ENCODE measurements at places on chromosomes 1 and 21.

DNA sequence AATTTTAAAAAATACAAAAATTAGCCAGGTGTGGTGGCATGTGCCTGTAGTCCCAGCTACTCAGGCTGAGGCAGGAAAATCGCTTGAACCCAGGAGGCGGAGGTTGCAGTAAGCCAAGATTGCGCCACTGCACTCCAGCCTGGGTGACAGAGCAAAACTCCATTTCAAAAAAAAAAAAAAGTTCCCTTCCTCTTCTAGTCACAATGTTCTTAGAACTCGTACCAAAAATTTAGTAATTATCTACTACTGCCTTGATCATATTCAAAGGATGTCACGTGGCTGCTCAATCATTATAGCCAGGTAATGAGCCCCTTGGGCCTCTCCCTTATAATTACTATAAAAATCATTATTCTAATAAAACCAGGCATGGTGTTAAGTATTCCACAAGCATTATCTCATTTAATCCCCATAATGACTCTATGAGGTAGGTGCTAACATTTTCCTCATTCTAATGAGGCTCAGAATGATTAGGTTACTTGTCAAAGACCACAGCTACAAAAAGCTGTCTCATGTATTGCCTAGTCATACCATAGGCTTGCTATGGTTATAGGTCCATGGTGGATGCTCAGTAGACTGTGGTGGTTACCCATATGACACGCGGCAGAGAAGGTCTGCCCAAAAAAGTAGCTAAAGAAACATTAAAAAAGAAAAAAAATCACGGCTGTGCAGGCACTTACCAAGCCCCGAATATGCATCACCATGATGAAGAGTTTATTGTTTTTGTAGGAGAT lies 15.5 kb upstream of the PPP1R15B start:
- DNase-seq, result no peak

- peak; percentile 69 for DNase-seq
These were observed 1.4 kb upstream of the SPATA1 start for GRCh38 chr1:84504580-84505492.

DNA sequence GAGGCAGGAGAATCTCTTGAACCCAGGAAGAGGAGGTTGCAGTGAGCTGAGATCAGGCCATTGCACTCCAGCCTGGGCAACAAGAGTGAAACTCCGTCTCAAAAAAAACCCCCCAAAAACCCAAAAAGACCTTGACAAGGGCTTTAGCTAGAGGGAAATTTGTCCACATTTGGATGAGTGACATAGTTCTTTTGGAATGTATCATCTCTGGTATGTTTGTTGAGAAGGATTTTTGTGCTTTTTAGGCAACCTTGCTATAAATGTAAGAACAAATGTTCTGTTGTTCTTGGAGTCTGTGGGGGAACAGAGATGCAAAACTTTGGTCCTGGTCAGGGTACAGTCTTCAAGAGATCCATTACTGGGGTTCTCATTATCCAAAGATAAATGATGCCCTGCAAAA lies 28.9 kb downstream of the INAVA start:
- DNase-seq, result peak; percentile 60

DNA sequence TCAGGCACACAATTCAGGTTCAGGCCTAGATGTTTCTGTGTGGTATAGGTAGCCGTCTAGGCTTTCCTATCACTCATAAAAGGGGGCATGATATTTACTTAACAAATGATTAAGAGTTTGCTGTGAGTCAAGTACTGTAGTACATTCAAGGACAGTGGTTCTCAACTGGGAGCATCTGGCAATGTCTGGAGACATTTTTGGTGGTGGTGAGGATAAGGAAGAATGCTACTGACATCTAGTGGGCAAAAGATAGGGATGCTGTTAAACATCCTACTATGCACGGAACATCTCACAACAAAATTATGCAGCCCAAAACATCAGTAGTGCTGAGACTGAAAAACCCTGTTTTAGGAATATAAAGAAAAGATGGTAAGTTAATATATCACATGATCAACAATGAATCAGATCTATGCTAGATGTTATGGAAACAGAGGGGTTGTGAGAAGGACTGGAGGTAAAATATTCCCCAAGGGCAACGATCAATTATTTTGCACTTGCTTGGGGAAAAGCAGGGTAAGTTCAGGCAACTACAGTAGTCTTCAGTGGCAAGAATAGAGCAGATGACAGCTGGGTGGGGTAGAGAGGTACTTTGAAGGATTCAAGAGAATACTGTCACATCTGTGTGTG lies 4.9 kb downstream of the DNTTIP2 start:
- peak; percentile 46 for DNase-seq

DNA sequence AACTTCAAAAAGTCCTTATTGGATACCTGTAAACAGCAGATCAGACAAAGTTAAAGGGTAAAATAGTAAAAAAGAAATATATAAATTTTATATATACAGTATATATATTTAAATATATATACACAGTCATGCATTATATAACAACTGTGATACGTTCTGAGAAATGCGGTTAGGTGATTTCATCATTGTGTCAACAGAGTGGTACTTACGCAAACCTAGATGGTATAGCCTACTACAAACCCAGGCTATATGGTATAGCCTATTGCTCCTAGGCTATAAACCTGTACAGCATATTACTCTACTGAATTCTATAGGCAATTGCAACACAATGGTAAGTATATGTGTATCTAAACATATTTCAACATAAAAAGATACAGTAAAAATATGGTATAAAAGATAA lies 222.7 kb downstream of the NUF2 start:
- DNase-seq, result no peak

- DNase-seq, result no peak
These were observed 113.1 kb upstream of the GUCA2B start for GRCh38 chr1:42040159-42040558.

- no peak for DNase-seq
These were observed 957 bp downstream of the CAPN9 start for GRCh38 chr1:230747890-230748800.

DNA sequence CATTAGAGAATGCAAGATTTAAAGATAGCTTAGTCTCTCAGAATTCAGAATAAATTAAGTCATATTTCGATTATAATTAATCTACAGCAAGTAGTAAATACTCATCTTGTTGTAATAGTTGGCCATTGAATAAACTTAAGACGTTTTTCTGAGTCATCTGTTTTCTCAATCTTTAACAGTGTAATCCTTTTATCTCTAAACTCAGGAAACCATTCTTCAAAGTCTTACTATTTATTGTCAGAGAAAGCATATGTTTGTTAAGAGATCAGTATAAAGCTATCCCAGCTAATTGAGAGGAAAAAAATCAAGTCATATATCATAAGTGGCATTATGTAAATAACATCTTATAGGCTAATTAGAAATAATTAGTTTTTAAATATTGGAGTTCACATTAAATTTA lies 201.2 kb upstream of the ADAMTS5 start:
- peak; percentile 16 for DNase-seq

DNA sequence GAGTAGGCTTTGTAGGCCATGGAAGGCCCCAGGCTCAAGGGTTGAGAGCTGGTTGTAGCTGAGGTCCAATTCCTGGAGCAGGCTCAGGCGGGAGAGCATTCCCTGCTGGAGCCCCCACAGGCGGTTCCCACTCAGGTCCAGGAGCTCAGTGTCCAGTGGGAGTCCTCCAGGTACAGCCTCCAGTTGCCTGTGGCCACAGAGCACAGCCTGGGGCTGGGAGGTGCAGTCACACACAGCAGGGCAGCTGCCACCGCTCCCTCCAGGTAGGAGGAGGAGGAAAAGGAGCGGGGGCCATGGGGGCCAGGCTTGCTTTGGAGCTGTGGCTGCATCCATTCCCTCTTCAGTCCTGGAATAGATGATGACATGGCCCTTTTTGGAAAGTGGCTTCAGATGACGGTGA lies 2.8 kb downstream of the LINGO4 start:
- DNase-seq, result no peak

DNA sequence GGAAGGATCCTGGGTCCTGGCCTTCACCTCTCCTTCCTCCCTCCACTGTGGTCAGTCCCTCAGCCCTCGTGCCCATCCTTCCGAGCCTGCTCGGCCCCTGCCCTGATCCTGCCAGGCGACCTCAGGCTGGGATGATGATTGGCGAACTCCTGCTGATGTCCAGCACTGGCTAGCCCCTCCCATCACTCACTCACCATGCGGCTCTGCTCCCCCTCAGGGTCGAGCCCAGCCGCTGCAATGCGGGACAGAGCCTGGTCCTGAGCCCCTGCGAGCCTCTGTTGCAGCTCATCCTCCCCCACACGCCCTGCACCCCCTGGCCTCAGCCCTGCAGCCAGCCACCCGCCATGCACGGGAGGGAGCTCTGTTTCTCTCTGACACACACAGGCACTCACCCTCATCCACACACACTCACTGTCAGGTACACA lies 100.2 kb downstream of the DMRTB1 start:
- no peak for DNase-seq

DNA sequence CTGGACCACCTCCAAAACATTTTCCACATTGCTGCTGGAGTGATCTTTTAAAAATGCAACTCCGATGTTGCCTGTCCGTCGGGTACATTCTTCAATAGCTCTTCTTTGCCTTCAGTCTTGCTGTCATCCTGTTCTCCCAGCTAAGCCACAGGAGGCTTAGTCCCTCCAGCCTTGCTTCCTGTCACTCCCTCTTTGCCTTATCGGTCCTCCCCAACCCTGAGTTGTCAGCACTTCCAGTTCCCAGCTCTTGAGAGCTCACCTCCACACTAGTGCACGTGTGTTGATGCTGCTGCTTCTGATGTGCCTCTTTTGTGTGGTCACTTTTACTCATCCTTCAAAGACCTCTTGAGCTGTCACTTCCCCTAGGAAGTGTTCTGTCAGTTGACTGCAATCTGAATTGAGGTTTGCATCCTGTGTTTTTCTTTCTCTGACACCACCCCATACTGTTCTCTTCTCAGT lies 15.3 kb downstream of the UCK2 start:
- DNase-seq, result peak; percentile 51

GRCh38 chr1:194268839-194269238 lies 1082.4 kb upstream of the B3GALT2 start:
- DNase-seq, result peak; percentile 67

- no peak for DNase-seq
These were observed 14.5 kb downstream of the TIAM1 start for GRCh38 chr21:31329456-31330143.

DNA sequence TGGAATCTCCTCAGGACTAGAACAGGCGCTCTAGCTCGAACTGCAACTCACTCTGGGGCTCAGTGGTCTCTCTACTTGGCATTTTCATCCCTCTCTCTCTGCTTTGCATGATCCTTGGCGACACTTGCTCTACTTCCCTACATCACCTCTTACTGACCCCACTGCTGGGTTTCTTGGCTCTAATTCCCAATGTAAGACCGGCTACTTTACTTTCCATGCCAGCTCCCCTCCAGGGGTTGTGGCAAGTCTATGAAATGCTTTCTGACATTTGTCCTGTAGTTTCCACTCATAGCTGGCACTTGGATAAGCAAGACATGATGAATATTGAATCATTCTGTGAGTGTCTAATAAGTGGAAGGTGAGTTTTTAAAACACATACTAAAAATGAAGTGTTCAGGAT lies 292.3 kb downstream of the USP25 start:
- DNase-seq, result no peak

GRCh38 chr21:44666401-44667320 lies at the start of gene KRTAP12-2:
Gene KRTAP12-2, minus strand, starts transcription at chr21:44666927. Its CDS starts 41 bp downstream, at chr21:44666886.
- DNase-seq, result no peak

- DNase-seq, result peak; percentile 15
These were observed 34.8 kb downstream of the CD34 start for GRCh38 chr1:207876131-207876530.

- DNase-seq, result peak; percentile 25
These were observed 70.0 kb upstream of the TMEM51 start for GRCh38 chr1:15083578-15083977.

- DNase-seq, result peak; percentile 30
These were observed 1.6 kb upstream of the EFNA1 start for GRCh38 chr1:155125946-155126555.

DNA sequence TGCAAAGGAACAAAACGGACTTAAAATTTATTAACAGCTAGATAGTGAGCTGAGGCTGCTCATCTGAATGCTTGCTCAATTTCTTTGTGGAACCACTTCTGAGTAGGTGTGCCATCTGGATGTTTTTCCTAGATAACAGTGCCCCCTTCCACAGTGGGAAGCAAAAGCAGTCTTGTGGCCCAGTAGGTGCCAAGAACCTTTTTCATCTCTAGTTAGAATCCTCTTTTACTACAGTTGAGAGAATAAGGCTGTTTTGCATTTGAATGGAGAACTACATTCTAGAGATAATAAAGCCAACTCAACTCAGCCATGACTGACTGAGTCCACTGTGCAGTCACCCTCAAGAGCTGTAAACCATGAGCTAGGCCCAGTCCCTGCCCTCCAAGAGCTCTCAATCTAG lies 13.3 kb downstream of the F3 start:
- DNase-seq, result no peak

DNA sequence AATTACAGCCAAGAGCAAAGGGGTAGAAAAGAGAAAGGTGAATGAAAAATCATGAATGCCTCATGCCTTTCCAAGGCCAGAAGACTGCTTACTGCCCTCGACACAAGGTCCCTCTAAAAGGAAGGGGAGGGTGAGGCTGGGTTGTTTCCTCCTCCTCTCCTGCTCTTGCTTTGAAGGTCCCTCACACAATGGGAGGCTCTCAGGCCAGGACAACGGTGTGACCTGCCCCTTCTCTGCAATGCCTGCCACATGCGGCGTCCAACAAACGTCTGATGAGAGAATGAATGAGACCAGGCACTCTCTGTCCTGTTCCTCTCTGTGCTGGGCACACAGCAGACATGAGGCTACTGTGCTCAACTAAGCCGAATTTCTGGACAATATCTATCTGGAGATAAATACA lies 51.3 kb downstream of the SSBP3 start:
- no peak for DNase-seq

- peak; percentile 40 for DNase-seq
These were observed 165.2 kb downstream of the NTMT2 start for GRCh38 chr1:170310951-170311350.

GRCh38 chr1:172163498-172164215 lies 256.8 kb upstream of the C1orf105 start:
- peak; percentile 73 for DNase-seq

- DNase-seq, result no peak
These were observed 80.1 kb downstream of the UBIAD1 start for GRCh38 chr1:11352816-11353799.

- no peak for DNase-seq
These were observed 92.6 kb upstream of the ACTRT2 start for GRCh38 chr1:2928366-2929325.

DNA sequence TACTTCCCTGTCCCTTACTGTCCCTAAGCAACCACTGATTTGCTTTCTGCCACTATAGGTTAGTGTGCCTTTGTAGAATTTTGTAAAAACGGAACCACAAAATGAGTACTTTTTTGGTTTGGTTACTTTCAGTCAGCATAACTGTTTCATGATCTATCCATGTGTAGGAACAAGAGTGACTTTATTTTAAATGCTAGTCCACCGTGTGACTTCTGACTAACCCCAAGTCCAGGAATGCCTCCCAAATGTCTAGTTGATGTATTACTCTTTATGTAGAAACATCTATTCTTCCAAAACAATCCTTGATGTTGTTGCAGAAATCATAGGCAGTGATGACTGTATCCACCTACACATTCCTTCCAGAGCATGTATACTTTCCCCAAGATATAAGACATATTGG lies 21.3 kb downstream of the ATPAF1 start:
- peak; percentile 8 for DNase-seq

- no peak for DNase-seq
These were observed 15.2 kb upstream of the CDCA8 start for GRCh38 chr1:37677143-37677439.

GRCh38 chr1:71770121-71770520 lies 512.2 kb downstream of the NEGR1 start:
- DNase-seq, result peak; percentile 77

GRCh38 chr1:202081992-202082391 lies 40.7 kb upstream of the GPR37L1 start:
- DNase-seq, result no peak

GRCh38 chr1:98677288-98677687 lies 15.8 kb downstream of the SNX7 start:
- DNase-seq, result peak; percentile 57
